Fibroblast of lung (primary cell): ENCODE measurements at places on chromosomes 13 and 19.

- DNase-seq, result peak; percentile 19
Measured at GRCh38 chr13:109205315-109205714, 575.9 kb downstream of the MYO16 start.

GRCh38 chr19:13757805-13758772 lies 6.2 kb upstream of the MRI1 start:
- no peak for DNase-seq

GRCh38 chr13:43074824-43075510 lies 51.6 kb downstream of the DNAJC15 start:
- no peak for DNase-seq

DNA sequence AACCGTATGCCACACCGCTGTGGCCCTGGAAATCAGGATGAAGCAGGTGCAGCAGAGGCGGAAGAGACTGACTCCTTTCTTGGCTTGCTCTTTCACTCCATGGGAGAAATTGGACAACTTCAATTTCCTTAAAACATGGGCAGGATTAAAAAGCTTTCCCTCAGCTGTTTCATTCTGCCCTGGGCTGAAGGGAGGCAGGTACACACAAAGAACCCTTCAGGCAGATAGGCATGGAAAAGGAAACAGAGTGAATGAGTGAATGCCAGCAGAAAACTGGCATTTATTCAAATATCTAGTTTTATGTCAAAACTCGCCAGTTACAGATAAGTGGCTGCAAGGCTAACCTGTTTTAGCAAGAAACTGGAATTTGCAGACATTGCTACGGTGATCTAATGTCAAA lies 71.0 kb upstream of the SLC15A1 start:
- DNase-seq, result no peak

- peak; percentile 51 for DNase-seq
Measured at GRCh38 chr19:19531951-19532805, 3.5 kb downstream of the YJEFN3 start.

GRCh38 chr13:30338331-30338851 lies 31.0 kb upstream of the KATNAL1 start:
- peak; percentile 14 for DNase-seq

DNA sequence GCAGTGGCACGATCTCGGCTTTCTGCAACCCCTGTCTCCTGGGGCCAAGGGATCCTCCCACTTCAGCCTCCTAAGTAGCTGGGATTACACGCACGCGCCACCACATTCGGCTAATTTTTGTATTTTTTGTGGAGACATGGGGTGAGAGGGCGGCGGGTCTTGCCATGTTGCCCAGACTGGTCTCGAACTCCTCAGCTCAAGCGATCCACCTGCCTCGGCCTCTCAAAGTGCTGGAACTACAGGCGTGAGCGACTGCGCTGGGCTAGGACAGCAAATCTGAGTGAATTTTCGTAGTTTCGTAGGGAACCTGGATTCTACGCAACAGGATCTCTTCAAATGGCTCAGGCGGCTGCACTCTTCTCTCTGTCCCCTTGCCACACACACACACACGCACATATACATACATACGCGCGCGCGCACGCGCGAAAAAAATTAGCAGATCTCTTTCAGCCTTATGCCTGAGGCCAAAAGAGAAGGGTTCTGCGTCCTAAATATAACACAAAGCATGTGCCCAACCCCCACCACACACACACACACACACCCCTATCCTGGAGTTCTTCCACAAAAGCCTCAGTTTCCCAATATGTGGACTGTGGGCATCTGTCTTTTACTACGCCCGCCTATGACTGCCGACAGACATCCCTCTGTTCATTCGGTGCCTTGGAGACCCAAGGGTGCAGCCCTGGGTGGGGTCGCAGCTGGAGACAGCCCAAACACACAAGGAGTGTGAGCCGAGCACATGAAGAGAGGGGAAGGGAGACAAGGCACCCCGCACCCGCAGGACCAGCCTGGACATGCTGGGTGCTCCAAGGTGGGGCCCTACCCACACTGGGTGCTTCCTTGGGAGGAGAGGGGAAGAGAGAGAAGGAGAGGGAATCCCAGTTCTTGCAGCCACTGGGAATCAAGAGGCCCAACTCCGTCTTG lies 616 bp downstream of the PINLYP start:
- DNase-seq, result no peak

- DNase-seq, result no peak
Measured at GRCh38 chr19:18593367-18594095, 4.9 kb downstream of the REX1BD start.

- peak; percentile 100 for DNase-seq
Measured at GRCh38 chr13:59112221-59112718, 1051.5 kb downstream of the DIAPH3 start.

DNA sequence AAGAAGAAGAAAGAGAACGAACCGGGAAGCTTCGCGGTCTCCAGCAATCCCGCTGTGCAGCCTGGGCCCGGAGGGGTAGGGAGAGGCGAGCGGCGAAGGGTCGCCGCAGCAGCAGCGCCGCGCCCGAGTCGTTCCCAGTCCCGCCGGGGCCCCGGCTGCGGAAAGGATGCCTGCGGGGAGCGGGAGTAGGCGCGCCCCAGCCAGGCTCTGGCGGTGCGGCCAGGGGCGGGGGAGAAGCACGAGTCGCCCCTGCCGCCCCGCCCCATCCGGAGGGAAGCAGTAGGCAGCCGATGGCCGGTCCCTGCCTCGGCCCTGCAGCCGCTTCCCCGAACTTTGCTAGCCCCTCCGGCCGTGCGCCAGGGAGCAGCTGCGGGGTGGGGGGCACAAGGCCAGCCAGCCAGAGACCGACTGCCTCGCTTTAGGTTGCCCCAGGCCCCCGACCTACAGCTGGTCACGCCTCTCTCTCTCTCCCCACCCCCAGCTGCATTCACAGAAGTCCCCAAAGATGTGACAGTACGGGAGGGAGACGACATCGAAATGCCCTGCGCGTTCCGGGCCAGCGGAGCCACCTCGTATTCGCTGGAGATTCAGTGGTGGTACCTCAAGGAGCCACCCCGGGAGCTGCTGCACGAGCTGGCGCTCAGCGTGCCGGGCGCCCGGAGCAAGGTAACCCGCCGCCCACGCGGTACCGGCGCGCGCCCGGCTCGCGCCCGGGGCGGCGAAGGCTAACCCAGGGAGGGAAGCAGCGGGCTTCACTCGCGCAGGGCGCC lies 1.1 kb downstream of the VSTM2B start:
- no peak for DNase-seq

DNA sequence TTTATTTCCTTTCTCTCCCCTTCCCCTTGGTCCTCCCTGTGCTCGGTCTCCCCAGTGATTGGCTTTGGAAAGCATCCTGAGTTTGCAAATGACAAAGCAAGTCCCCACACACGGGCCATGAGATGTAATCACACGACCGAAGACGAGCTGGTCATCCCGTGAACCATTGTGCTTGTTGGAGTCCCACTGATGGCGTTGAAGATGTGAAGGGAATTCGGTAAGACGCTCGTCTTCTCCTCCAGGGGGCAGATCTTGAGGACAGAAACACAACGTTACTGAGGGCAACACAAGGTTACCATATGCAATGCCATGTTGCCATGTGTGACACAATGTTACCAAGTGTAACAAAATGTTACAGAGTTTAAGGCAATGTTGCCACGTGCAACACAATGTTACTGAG lies 42.0 kb upstream of the SLC15A1 start:
- no peak for DNase-seq

- no peak for DNase-seq
Measured at GRCh38 chr13:53079691-53080090, 51.1 kb downstream of the OLFM4 start.

DNA sequence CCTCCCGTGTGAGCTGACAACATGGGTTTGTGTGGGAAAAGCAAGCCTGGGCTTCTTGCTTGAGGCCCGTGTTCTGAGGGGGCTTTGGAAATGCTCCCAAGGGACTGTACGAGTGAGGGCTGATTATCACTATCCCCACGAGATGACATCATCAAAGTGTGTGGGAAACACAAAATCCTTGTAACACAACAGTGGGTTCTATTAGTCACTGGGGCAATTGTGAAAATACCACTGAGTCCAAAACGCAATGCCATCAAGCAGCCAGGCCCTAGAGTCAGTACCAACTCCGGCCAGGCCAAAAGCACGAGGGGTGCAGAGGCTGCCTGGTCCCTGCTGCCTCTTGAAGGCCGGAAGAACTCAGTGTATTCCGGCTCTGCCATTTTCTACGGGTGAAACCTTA lies 29.6 kb downstream of the CAPS start:
- DNase-seq, result peak; percentile 52

GRCh38 chr19:30162718-30163117 lies 209.5 kb upstream of the ZNF536 start:
- DNase-seq, result no peak

GRCh38 chr13:92500192-92500591 lies 726.4 kb upstream of the GPC6 start:
- DNase-seq, result no peak

- no peak for DNase-seq
Measured at GRCh38 chr19:9566729-9567128, 17.6 kb downstream of the ZNF121 start.

DNA sequence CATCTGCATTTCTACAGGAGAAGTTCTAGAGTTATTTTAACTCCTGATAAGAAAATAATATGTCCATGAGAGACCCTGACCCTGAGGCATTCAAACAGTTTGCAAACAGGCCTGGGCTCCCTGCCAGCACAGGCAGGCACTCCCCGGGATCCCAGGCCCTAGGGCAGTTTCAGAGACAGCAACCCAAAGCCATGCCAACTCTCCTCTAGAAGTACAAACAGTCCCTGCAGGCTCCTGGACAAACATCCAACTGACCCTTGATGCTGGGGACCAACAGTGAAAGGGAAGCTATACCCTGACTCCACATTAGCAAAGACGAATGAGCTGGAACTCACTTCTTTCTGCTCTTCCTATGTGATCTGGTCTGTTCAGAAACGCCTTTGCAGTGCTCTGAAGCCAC lies 44.8 kb downstream of the CCDC70 start:
- DNase-seq, result no peak

DNA sequence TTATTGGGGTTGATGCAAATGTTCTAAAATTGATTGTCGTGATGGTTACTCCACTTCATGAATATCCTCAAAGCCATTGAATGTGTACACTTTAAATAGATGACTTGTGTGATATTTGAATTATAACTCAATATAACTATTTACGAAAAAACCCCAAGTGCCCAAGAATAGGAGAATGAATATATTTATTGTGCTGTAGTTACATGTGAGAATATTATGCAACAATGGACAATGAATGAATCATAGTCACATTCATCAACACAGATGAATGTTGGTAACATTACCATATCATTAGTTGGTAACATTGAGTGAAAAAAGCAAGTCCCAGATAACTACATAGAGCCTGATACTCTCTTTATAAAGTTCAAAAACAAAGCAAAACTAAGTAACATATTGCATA lies 127.8 kb upstream of the UBL3 start:
- DNase-seq, result no peak

GRCh38 chr19:383040-383439 lies 25.9 kb downstream of the C2CD4C start:
- DNase-seq, result no peak

- no peak for DNase-seq
Measured at GRCh38 chr13:99724633-99725517, 223.6 kb downstream of the TM9SF2 start.

DNA sequence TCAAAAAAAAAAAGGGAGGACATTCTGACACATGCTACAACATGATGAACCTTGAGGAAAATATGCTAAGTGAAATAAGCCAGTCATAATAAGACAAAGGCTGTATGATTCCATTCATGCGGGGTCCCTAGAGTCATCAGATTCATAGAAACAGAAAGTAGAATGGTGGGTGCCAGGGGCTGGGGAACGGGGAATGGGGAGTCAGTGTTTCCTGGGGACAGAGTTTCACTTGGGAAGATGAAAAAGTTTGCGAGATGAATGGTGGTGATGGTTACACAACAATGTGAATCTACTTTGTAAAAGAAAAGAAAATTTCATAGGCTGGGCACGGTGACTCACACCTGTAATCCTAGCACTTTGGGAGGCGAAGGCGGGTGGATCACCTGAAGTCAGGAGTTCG lies 6.1 kb upstream of the CLEC4G start:
- no peak for DNase-seq

- DNase-seq, result peak; percentile 58
Measured at GRCh38 chr19:35044317-35045117, 3.0 kb downstream of the HPN start.

DNA sequence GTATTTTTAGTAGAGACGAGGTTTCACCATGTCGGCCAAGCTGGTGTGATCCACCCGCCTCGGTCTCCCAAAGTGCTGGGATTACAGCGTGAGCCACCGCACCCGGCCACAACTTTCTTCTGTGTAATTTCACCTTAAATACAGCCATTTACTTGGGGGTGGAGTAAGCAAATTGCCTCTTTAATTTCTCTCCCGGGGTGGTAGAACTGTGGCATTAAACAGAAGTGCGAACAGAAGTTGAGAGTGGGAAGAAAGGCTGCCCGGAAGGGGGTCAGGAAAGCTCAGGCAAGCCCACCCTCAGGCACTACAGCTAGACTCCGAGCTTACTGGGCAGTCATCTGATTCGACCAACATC lies 475 bp upstream of the DNAJC15 start:
- DNase-seq, result no peak

GRCh38 chr19:8697671-8698432 lies 743 bp downstream of the ACTL9 start:
- no peak for DNase-seq

DNA sequence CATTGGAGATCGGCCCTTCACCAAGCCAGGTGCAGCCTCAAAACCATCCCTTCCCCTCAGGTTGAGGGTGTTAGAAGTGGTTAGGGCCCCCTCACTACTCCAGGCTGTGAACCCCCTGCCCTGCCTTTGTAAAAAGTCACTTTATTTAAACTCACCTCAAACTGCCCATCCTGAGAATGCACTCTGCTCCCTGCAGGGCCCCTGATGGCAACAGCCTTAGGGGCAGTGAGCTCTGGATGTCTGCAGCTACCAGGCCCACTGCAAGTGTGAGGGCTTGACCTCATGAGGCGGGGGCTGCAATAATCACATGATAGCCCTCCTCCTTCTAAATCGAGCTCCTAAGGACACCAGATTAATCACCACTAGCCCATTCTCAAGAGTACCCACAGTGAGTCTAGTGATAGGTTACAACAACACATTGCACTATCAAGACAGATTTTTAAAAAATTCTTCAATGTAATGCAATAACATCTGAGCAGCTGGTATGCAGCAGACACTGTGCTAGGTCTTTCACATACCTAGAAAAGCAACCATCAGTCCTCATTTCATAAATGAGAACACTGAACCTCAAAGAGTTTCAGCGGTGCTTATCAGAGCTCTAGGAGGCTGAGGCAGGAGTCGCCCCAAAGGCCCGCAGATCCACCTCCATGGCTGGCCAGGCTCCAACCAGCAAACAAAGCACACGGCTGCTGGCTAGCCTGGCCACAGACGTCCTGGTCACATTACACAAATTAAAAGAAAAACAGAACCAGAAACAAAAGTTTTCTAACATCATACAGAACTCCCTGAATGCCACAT lies 26.0 kb downstream of the SLC7A1 start:
- DNase-seq, result peak; percentile 49

- no peak for DNase-seq
Measured at GRCh38 chr19:14814982-14815652, 19.9 kb downstream of the OR7A5 start.

GRCh38 chr13:29707876-29708543 lies 112.5 kb upstream of the SLC7A1 start:
- peak; percentile 44 for DNase-seq
